ENCODE measurements at places on chromosomes 1 and 21.

- no peak for DNase-seq
Measured at GRCh38 chr21:29938776-29939103, 1.1 kb downstream of the GRIK1 start.

- no peak for DNase-seq
Measured at GRCh38 chr1:22780696-22781095, 70.1 kb downstream of the EPHB2 start.

DNA sequence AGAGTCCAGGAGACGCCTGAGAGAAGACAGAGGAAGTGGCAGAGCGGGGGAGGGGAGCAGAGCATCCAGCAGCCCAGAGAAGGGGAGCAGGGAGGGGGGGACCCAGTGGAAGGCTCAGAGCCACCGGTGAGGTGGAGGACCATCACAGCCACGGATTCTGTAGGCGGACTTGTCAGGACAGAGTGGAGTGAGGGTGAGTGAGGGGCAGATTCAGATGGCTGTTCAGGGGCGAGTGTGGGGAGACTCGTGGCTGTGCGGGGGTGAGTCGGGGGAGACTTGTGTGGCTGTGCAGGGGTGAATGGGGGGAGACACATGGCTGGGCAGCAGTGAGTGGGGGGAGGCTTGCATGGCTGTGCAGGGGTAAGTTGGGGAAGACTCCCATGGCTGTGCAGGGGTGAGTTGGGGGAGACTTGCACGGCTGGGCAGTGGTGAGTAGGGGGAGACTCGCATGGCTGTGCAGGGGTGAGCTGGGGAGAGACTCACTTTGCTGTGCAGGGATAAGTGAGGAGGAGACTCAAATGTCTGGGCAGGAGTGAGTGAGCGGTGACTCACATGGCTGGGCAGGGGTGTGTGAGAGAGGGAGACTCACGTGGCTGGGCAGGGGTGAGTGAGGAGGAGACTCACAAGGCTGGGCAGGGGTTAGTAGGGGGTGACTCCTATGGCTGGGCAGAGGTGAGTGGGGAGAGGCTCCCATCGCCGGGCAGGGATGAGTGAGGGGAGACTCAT, 56.8 kb upstream of the ABCG1 start:
- DNase-seq: no peak

DNA sequence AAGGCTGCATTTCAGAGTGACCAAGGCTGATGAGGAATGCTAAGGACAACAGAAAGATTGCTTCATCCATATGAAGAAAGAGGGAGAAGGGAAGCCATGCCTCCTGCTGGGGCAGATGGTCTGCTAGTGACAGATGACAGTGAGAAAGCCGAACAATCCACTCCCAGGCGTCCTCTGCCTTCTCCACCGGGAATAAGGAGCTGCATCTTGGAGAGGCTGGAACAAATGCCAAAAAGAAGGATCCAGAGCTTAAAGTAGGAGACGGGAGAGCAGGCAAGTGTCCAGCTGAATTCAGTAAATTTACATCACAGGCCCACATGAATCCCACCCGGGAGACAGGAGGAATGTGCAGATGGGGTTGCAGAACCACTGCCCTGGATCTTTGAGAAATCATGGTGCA, 33.4 kb downstream of the DDX20 start:
- DNase-seq: no peak

GRCh38 chr1:175889848-175890247, 146.5 kb upstream of the TNR start:
- no peak for DNase-seq

DNA sequence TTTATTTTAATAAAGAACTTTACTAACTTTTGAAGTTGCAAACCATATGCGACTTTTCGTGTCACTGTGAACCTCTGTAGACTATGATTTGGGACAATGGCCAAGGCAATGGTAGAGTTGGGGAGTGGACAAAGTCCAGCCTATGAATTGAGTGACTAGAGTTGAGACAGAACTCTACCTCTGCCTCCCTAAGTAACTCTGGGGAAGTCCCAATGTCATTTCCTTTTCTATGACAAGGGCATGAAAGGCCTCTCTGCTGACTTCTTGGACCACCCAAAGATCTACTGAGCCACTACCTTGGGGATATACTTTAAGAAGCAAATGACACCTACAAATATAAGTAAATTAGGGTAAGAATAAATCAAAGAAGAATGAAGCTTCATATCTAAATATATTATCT, 19.3 kb downstream of the BEND5 start:
- DNase-seq: no peak

- no peak for DNase-seq
Measured at GRCh38 chr1:110756506-110756905, 81.8 kb upstream of the KCNA3 start.

GRCh38 chr21:45481977-45482898, 60.0 kb downstream of the SLC19A1 start:
- no peak for DNase-seq

GRCh38 chr1:117176579-117176978, 34.1 kb downstream of the VTCN1 start:
- no peak for DNase-seq

- no peak for DNase-seq
Measured at GRCh38 chr21:31732597-31733550, 956 bp upstream of the SCAF4 start.

DNA sequence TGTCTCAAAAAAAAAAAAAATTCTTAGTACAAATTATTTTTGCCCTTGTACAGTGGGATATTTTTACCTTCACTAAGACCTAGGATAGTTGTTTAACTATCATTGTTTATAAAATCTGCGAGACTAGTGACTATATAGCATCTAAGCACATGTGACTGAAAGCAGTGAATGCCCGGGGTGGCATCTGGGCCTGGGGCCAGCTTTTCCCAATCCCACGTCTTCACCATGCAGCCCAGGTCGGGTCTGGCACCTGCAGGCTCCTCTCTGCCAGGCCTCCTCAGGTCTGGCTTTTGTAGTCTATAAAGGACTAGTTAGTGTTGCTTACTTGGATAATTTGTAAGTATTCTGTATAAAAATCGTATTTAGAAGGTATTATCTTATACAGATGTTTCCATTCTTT, 40.8 kb downstream of the CBS start:
- DNase-seq: no peak

GRCh38 chr1:16006552-16007485, 2.8 kb downstream of the SRARP start:
- DNase-seq: no peak

- no peak for DNase-seq
Measured at GRCh38 chr1:101300916-101301315, 64.1 kb downstream of the S1PR1 start.

- no peak for DNase-seq
Measured at GRCh38 chr1:163335216-163335615, 13.5 kb downstream of the NUF2 start.

GRCh38 chr1:218938259-218938658, 235.4 kb upstream of the LYPLAL1 start:
- no peak for DNase-seq

GRCh38 chr1:19489996-19490395, 4.7 kb upstream of the CAPZB start:
- DNase-seq: no peak
